ENCODE measurements at places on chromosomes 3 and 15.

DNA sequence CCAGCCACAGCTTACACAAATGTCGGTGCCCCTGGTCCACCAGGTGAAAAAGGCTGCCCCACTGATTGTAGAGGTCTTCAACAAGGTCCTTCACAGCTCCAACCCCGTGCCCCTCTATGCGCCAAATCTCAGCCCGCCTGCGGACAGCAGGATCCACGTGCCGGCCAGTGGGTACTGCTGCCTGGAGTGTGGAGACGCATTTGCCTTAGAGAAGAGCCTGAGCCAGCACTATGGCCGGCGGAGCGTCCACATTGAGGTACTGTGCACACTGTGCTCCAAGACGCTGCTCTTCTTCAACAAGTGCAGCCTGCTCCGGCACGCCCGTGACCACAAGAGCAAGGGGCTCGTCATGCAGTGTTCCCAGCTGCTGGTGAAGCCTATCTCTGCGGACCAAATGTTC, 32.9 kb upstream of the ALPK3 start:
- DNase-seq = no peak

GRCh38 chr3:138219255-138219654, 32.2 kb downstream of the ARMC8 start:
- DNase-seq = no peak

GRCh38 chr3:71090207-71090606, 493.3 kb downstream of the FOXP1 start:
- no peak for DNase-seq

- DNase-seq = no peak
Measured at GRCh38 chr3:11616551-11616950, 27.2 kb downstream of the VGLL4 start.

DNA sequence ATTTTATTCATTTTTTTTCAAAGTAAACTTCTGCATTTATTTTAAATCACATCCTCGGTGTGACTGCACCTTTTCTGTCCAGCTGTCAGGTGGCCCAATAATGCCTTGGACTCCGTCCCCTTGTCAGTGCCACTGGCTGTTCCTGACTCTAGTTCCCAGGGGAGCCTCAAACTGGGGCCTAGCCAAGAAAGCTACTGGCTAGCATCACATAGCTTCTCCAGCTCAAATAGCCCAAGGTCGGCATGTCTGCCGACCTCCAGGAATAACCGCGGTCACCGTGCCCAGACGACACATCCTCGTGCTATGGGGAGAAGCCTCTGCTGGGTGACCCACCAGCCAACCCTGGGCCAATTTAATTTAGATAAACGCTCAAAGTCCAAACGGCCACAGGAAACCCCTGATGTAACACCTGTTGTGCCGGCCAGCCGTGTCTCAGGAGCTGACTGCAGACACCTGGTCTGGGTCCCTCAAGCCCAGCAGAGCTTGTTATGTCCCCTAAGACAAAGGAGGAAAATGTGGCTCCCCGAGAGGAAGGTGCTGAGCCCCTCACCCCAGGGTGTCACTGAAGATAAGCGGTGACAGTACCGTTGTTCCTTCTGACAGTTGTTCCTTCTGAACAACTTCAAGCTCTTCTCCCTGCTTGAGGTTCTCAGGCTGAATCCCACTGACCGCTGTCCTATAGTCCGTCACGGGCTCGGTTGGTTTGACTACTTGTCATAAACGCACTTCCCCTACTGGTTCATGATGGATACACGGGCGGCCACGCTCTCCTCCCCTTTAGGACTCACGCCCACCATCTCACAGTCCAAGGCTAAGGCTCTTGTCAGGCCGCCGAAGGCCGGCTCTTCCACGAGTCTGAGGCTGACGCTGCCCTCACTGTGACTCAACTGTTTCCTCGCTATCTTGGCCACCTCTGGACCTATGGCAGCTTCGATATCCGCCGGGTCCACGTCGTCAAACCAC, 126.2 kb downstream of the KLF13 start:
- no peak for DNase-seq

GRCh38 chr3:51141573-51141972, 243.5 kb upstream of the MANF start:
- DNase-seq = no peak

All from neuronal stem cell (in vitro differentiated cells).